ENCODE measurements at places on chromosomes 12 and 14.

GRCh38 chr14:101499080-101499479 is 62.2 kb upstream of the DIO3 start:
- DNase-seq: no peak

DNA sequence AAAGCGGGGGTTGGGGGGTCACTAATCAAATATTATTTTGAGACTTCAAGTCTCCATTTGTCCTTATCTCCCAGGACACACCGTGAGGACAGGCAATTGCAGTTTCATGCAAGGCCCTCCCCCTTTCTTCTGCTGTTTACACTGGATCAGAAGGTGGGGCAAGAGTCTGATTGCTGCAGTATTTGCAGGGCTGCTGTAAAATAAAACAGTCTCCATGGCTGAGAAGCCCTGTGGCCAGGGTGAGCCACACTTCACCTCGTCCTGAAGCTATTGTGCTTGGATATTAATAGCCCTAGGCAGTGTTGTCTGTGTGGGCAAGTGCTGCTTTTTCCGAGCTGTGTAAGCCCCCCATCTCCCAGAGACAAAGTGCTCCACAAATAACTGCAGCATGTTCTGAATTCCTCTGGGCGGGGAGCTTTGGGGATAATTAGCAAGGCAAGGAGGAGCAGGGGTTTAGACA is 187.4 kb upstream of the NTF3 start:
- no peak for DNase-seq

DNA sequence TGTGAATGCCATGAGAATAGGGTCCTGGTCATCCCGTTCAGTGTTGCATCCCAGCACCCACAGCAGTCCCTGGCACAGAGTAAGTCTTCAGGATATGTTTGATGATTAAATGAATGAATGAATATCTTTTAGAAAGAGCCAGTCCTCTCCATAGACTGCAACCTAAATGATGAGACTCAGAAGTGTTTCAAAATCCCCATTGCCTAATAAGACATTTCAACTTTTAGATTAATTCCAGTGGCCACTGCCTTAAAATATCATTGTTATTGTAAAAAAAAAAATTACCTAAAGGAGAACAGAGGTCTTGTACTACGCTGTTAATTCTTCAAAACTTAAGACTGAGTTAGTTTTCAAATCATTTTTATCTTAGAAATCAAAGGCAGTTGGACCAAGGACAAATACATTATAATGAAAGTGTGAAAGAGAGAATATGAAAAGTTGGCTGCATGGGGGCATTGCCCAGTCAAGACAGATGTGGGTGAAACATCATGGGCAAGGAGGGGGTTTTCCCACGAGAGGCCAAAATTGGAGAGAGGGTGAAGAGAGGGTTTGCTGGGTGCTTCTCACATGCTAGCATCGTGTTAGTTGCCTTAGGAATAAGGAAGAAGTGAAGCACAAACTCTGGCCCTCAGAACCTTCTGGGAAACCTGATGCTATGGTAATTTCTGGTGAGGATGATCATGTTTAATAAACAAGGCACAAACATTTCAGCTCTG is 26.3 kb upstream of the CPM start:
- DNase-seq: no peak

DNA sequence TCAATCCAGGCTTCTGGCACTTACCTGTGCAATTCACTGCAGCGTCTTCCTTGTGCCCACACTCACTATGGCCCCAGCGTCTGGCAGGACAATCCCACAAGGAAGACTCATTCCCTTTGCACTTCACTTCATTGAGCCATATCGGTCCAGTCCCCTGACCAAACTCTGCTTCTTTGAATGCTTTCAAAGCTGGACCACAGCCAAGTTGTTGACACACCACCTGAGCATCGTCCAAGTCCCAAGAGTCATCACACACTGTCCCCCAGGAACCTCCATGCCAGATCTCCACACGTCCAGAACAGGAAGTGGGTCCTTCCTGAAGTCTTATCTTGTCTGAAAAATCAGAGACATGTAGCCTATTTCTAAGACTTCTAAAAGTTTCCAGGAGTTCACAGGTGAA is 20.2 kb downstream of the CD163 start:
- DNase-seq: no peak

DNA sequence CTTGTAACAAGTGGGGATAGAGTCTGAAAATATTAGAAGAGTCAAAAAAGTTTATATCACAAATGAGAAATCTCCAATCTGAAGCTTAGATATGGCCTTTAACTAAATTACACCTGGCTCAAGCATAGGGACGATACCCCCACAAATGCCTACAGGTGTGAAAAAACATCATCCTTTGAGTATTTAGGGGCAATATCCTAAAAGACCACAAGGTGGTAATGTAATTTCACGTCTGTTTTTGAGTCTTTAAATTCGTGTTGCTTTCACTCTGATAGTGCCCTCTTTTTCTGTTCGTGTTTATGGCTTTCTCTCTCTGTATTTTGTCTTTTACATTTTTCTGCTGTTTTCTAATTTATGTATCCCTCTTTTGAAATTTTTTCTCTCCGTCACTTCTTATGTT is 84.3 kb downstream of the ETNK1 start:
- peak; percentile 89 for DNase-seq

DNA sequence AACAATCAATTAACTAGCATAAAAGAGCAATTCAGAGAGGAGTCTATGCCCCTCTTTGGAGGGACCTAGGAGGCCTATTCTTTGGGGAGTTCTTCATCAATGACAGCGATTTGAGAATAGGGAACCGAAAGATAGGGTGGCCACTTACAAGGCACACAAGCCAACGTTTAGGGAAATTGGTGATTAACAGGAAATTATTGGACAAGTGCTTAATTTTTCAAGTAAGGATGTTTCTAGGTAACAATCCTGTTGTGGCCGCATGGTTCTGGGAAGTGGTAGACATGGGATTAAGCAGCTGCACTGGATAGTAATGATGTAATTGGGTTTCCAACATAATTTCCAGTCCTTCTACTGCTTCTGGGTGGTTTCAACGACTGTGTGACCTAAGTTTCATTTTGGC is 83.2 kb downstream of the HMGA2 start:
- no peak for DNase-seq

- no peak for DNase-seq
Measured at GRCh38 chr12:62766496-62766895, 168.5 kb downstream of the PPM1H start.

DNA sequence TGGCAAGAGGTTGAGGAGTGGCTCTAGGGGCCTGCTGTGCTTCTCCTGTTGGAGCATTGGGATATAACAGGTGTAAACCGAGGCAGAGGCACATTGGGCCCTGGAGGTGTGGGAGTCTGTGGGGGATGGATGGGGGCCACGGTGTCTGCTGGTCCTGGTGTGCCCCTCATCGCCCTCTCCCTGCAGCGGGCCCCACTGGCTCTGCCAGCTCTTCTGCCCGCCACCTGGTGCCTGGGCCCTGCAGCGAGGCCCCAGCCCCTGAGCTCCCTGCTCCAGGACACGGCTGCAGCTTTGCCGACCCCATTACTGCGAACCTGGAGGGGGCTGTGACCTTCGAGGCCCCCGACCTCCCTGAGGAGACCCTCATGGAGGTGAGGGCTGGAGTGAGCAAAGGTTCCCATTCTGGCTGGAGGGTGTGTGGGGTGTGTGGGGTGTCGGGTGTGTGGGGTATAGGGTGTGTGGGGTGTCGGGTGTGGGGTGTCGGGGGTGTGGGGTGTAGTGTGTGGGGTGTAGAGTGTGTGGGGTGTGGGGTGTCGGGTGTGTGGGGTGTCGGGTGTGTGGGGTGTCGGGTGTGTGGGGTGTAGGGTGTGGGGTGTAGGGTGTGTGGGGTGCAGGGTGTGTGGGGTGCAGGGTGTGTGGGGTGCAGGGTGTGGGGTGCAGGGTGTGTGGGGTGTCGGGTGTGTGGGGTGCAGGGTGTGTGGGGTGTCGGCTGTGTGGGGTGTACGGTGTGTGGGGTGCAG is 10.6 kb upstream of the PUS1 start:
- DNase-seq: no peak

DNA sequence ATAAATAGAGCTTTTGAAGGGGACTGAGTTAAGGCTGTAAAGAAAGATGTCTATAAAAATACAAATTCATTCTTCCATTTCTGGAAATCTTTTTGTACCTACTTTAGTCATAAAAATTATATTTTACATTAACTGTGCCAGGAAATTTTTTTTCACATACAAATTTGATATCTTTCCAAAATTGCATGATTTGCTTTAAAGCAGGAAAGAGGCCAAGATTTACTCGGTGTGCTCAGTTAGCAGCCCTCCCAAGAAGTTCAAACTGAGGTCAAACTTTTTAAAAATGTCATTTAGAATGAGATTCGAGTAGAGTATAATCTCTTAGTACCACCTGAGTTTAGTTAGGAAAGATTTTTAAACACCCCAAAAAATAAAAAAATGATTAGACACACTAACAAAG is 173.2 kb upstream of the GRIP1 start:
- DNase-seq: no peak

DNA sequence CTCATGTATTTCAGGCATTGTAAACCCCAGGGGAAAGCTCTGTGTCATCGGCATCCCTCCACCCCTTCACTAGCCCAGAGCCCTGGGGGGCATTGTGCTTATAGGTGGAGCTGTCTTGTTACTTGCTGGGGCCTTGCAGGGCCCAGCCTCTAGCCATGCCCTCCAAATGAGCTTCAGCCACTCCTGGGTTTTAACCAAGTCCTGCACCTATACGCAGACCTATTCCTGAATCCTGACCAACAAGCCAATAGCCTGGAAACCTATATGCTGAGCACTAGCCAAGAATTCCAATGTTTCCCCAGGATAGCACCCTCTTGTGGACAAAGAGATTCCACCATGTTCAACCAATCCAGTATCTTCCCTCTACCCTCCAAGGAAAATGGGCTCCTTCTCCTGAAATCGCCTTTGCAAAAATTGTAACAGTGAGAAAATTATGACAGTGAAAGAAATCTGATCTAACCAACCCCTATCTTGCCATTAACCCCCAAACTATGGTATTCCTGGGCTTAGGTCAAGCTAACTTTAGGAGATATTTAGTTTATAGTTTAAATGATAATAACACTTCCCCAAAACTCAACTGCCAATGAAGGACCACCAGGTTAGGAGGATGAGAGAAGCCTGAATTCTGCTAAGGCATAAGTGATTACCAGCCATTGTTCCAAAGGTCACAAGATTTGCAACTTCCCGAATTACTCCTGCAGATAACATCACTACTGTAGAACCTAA is 55.5 kb downstream of the TTC7B start:
- peak; percentile 80 for DNase-seq

DNA sequence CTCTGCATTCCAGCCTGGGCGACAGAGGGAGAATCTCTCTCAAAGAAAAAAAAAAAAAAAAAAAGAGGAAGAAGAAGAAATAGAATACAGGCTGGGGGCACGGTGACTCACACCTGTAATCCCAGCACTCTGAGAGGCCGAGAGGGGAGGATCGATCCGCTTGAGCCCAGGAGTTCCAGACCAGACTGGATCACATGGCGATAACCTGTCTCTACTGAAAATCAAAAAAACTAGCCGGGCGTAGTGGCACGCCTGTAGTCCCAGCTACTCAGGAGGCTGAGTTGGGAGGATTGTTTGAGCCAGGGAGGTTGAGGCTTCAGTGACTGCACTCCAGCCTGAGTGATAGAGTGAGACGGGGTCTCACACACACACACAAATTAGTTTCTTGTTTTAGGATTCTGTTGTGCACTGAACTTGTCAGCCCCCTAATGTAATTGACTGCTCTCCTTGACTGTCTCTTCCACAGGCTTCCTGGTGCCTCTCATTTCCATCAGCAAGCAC is 963 bp upstream of the TINF2 start:
- DNase-seq: no peak

- DNase-seq: no peak
Measured at GRCh38 chr12:103743788-103744187, 97.2 kb downstream of the NT5DC3 start.

GRCh38 chr12:6182279-6182898 is 17.8 kb upstream of the CD9 start:
- DNase-seq: peak; percentile 96

GRCh38 chr14:95026851-95027463 is 130.4 kb downstream of the DICER1 start:
- no peak for DNase-seq

DNA sequence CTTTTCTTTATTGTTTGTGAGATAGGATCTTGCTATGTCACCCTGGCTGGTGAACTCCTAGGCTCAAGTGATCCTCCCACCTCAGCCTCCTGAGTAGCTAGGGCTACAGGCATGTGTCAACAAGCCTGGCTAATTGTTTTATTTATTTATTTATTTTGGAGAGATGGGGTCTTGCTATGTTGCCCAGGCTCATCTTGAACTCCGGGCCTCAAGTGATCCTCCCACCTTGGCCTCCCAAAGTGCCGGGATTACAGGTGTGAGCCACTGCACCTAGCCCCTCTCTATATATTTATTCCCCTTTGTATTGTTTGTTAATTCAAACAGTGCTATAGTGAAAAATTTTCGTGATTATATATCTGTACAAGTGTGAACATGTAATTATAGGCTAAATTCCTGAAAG is 123.3 kb downstream of the DAAM1 start:
- DNase-seq: no peak
